AG08396 (cell line): ENCODE measurements at places on chromosomes 13 and 19.
A peak's percentile ranks its signal among the peaks of the same experiment; 100 is the strongest.

- peak; percentile 92 for DNase-seq
Observed at GRCh38 chr19:45506989-45507871, at the start of gene VASP. Gene VASP, plus strand, starts transcription at chr19:45507479. Its CDS starts 293 bp downstream, at chr19:45507772.

DNA sequence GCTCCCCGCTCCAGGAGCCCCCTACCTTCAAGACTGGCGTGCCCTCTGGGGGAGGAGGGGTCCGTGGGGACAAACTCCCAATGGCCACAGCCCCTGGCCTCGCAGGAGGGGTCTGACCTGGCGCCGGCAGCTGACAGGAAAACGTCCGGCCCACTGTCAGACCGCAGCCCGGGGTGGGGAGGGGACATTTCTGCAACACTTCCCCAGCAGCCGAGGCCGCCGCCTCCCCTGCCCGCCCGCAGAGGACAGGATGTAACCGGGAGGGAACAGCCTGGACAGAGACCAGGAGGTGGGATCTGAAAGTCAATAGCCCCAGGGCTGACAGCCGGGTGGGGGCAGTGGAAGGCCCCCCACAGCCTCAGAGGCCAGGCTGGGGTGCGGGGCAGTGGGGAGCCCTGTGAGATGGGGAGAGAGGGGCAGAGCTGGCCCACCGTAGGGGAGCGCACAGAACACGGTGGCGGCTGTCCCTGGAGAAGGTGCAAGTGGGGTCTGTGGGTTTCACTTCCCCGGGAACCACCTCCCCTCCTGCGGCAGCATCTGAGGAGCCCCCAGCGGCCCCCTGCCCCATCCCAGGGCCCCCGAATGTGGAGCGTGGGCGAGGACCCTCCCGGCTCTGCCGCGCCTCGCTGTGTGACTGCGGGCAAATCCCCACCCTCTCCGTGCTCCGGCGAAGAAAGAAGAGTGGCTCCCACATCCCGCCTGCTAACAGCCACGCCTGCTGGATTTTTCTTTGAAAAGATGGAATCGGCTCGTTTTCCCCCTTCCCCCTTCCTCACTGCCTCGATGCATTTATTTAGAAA is at the start of gene PEAK3:
Gene PEAK3, minus strand, starts transcription at position 114 of the 800 bp plus-strand sequence. CDS start 1,244 bp downstream, outside the sequence.
- no peak for DNase-seq

GRCh38 chr19:18097993-18098890 is 664 bp downstream of the MAST3 start:
- DNase-seq: peak; percentile 13

DNA sequence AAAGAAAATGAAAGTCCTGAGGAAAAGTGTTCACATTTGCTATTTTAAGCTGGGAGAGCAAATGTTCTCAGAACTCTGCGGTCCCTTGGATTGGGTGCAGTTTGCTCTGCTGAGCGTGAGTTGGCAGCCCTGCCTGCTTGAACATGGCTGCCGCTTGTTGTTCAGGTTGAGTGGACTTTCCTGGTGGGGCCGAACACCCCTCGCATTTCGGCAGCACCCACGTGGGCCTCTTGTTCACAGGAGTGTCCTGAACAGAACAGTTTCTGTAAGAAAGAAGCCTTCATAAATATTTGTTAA is 10.8 kb upstream of the RNF113B start:
- no peak for DNase-seq

- peak; percentile 52 for DNase-seq
Observed at GRCh38 chr13:114286808-114287207, 5.4 kb downstream of the UPF3A start.

DNA sequence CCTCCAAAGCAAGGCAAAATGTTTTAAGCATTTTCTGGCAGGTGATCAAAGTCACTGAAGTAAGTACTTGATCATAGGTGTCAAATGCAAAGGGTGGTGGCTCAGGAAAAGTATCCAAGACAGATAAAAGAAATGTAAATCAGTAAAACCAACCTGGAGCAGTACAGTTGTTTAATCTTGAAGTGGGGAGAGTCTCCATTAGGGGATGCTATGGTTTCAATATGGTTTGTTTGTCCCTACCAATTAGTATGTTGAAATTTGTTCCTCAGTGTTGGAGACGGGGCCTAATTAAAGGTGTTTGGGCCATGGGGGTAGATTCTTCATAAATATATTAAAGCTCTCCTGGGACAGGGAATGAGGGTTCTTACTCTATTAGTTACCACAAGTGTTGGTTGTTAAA is 1781.7 kb upstream of the PRR20A start:
- no peak for DNase-seq

DNA sequence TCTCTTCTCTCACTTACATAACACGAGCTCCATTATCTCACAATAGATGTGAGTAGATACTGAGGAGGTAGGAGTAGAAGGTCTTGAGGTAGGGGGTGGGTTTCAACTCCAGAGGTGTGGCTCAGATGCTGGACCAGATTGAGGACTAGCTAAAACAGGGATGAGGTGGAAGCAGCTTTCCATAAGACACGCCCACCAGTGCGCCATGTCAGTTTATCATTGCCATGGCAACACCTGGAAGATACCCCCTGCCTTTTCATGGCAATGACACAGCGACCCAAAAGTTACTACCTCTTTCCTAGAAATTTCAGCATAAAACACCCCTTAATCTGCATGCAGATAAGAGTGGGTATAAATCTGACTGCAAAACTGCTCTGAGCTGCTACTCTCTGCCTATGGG is 44.1 kb downstream of the KCTD15 start:
- DNase-seq: no peak

DNA sequence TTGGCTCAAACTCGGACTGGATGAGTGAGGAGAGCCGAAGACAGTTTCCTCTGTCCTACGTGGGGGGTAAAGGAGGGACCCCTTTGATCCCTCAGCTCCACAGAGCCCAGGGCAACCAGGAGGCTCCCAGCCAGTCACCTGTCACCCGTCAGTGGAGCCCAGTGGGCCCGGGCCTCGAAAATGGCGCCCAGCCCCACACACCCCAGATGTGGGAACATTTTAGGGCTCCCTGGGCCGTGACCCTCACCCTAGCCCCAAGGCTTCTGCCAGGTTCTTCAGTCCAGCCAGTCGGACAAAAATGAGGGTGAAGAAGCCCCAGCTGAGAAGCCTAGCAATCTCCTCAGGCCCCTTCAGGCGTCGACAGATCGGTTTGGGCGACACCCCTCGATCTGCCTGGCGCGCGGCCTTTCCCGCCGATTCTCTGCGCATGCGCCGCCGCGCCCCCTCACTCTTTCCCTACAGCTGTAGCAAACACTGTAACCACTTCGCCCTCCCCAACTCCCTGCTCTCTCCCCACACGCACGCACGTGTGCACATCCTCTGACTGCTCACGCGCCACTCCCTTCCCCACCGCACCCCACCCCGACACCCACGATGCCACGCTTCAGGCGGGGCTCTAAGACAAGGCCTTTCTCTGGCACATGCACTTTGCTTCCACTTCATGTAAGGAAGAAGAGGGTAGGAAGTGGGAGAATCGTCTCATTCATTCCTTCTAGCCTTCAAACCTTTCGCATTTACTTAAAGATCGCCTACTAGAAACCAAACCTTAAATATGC is at the start of gene SLC6A16:
Gene SLC6A16, minus strand, starts transcription at position 391 of the 776 bp plus-strand sequence. CDS start 13,844 bp downstream, outside the sequence.
- no peak for DNase-seq

GRCh38 chr13:99307247-99307646 is at the start of gene GPR183:
Gene GPR183, minus strand, starts transcription at chr13:99307399. Its CDS starts 11,254 bp downstream, at chr13:99296145.
- DNase-seq: no peak

GRCh38 chr19:17739121-17739875 is 12.0 kb upstream of the FCHO1 start:
- DNase-seq: no peak

GRCh38 chr13:95245071-95245470 is 56.2 kb downstream of the ABCC4 start:
- DNase-seq: no peak

GRCh38 chr19:14732510-14732909 is 42.7 kb downstream of the ZNF333 start:
- DNase-seq: no peak

DNA sequence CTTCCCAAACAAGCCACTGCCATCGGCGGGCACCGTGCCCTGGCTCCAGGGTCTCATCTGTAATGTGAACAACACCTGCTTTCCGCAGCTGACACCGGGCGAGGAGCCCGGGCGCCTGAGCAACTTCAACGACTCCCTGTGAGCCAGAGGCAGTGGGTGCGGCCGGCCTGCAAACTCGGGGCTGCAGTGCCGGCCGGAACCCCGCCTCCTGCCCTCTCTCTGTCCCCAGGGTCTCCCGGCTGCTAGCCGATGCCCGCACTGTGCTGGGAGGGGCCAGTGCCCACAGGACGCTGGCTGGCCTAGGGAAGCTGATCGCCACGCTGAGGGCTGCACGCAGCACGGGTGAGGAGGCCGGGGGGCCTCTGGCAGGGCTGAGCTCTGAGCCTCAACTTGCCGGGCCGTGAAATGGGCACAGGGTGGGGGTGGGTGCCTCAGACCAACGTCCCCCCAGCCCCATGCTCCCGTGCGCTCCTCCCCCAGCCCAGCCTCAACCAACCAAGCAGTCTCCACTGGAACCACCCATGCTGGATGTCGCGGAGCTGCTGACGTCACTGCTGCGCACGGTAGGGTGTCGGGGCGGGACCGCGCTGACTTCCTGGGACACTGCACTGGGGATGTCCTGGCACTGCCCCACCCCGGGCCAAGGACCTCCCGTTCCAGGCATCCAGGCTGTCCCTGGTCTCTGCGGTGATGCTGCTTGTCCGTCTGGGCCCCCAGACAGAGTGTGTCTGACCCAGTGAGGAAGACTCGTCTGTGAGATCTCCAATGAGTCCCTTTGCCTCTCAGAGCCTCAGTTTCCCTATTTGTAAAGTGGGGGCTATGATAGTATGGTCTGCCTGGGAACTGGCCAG is 2.2 kb downstream of the ABCA7 start:
- DNase-seq: no peak

GRCh38 chr13:51822106-51822815 is 18.3 kb upstream of the DHRS12 start:
- DNase-seq: no peak

GRCh38 chr19:40322271-40322610 is 26.0 kb downstream of the C19orf47 start:
- DNase-seq: no peak

- DNase-seq: no peak
Observed at GRCh38 chr19:40360708-40361241, 12.3 kb downstream of the PLD3 start.

GRCh38 chr13:48783181-48783630 is 129.5 kb downstream of the CYSLTR2 start:
- peak; percentile 78 for DNase-seq

DNA sequence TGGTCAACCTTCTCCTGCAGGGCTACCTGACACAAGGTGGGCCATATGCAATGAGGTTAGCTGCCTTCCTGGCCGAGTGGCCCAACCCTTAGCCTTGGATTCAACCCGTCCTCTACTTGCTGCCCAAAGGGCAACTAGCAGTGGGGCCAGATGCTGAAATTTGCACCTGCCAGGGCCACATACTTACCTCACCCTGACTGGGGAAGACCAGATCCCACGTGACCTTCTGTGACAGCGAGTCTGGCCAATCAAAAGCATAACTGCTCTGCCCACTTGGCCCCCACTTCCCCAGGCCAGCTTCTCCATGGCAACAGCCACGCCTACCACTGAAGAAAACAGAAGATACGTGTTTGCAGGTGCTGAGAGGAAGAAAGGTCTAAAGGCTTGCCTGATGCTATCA is 10.9 kb downstream of the PEG3 start:
- no peak for DNase-seq

DNA sequence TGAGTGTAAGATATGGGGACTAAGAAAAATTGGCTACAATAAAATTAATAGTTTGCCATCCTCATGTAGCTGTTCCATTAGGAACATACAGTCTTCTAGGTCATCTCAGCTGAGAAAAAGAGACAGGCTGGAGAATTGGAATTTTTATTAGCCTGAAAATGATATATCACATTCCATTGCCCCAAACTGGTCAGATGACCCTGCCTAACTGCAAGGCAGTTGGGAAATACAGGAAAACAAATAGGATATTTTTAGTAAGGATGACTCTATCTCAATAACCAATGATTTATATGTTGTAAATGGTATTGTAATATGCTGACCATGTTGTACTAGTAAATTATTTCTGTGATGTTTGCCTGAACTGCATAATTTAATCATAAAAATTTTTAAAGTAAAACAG is 673.8 kb downstream of the PCDH9 start:
- DNase-seq: no peak

GRCh38 chr13:112145551-112146360 is 78.8 kb downstream of the SOX1 start:
- DNase-seq: no peak

GRCh38 chr19:6069268-6069791 is 41.0 kb downstream of the RFX2 start:
- DNase-seq: no peak

- DNase-seq: no peak
Observed at GRCh38 chr13:60944016-60944415, 471.6 kb downstream of the PCDH20 start.

GRCh38 chr19:13633109-13633508 is 126.8 kb upstream of the CACNA1A start:
- no peak for DNase-seq

DNA sequence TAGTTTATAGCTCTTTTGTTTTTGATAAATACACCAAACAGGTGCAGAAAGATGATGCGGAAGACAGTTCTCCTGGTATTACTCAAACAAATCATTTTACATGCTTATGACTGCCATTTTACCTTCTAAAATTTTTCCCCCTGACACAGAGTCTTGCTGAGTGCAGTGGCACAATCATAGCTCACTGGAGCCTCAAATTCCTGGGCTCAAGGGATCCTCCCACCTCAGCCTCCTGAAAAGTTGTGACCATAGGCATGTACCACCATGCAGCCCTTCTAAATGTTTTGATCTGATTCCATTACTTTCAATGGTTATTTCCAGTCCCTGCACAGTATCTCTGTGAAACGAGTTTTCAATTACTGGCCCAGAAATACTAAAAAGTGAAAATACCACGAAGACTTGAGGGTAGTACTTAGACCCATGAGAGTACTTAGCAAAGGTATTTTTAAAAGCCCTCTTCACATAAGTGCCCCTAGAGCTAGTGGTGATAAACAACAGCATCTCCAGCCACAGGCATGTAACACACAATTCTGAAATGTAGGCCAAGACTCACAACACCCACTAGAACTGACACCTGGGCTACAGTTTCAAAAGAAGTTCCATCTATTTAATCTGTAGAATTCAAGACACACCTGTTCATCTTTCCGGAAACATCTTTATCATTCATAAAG is 11.3 kb downstream of the HSPH1 start:
- DNase-seq: no peak

DNA sequence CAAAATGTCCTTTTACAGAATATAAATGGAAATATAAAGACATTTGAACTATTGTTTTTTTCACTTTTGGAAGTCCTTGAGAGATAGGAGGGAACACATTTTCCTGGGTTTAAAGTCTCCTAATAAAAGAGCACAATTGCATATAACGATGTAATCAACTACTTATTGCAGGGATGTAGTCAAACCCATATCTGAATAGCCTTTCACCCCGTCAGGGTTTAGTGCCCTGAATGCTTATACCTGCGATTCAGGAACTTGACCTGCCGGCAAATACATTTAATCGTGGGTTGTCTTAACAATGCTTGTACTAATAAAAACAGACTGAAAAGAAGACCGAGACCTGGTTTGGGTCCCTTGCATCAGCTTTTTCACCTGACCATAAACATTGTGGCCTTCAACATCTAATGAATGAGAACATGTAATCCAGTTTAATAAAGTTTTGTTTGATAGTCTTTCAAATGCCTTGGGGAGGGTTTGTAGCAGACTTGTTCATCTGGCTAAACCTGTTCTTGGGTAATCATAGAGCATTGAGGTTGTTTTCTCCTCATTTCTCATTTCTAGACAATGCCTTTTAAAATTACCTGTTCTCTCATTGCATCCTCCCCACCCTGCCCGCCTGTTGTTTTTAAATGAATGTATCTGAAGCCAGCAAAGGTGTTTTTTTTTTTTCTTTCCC is 7.0 kb downstream of the KLF5 start:
- no peak for DNase-seq
